ENCODE measurements at places on chromosomes 16 and 17.
A peak's percentile ranks its signal among the peaks of the same experiment; 100 is the strongest.

- no peak for DNase-seq
Observed at GRCh38 chr17:64094412-64094811, 35.5 kb downstream of the ERN1 start.

DNA sequence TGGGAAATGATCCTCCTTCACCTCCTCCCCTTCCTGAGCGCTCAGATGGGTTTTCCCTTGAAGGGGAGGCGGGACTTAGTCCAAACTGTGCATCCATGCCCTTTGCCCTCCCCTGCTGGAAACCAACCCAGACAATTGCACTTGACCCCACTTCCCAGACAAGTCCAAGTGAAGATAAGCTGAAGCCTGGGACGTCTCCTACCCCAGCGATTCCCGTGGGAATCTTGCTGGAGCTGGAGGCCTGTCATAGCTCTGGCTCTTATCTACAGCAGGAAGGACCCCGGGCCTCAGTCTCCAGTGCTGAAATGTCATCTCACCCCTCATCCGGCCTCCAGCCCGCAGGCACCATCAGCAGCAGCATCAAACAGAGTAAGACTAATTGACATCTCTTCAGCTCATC, 6.5 kb upstream of the NGFR start:
- no peak for DNase-seq

GRCh38 chr17:77107506-77108433, 33.0 kb upstream of the SEC14L1 start:
- peak; percentile 44 for DNase-seq

GRCh38 chr16:85667261-85667660, 21.5 kb downstream of the GINS2 start:
- no peak for DNase-seq

DNA sequence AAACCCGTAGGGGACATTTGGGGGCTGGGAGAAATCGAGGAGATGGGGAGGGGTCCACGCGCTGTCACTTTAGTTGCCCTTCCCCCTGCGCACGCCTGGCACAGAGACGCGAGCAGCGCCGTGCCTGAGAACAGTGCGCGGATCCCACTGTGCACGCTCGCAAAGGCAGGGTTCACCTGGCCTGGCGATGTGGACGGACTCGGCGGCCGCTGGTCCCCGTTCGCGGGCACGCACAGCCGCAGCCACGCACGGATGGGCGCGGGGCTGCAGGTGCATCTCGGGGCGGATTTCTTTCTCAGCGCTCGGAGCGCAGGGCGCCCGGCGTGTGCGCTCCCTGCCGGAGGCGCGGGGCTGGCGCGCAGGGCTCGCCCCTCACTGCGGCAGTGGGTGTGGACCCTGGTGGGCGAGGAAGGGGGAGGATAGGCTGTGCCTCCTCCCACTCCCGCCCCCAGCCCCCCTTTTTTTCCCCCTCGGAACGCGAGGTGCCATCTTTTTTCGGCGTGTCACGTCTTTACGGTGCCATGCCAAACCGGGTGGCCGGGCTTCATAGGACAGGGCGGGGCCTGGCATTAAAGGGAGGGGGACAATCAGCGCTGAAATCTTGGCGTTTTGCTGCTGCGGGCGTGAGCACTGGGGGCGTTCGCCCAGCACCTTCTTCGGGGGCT, 1.1 kb downstream of the MAPT start:
- DNase-seq, result peak; percentile 2

- DNase-seq, result no peak
Observed at GRCh38 chr17:34260861-34261260, 5.8 kb downstream of the CCL2 start.

DNA sequence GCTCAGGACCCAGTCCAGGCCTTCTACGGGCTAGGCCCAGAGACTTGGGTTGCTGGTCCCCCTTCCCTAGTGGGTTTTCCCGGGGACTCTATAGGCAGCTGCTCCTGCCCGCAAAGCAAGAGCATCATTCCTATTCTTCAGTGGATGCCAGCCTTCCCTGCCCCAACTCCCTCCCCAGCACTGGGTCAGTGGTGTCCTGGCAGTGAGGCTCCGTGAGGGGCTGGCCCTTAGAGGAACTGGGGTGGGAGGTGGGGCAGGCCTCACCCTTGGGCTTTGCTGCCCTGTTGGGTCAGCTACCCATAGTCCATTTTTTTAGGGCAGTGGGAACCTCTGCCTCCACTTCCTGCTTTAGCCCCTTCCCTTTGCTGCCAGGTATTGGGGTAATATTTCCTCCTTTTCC, 7.9 kb upstream of the PLEKHG4 start:
- DNase-seq, result no peak

DNA sequence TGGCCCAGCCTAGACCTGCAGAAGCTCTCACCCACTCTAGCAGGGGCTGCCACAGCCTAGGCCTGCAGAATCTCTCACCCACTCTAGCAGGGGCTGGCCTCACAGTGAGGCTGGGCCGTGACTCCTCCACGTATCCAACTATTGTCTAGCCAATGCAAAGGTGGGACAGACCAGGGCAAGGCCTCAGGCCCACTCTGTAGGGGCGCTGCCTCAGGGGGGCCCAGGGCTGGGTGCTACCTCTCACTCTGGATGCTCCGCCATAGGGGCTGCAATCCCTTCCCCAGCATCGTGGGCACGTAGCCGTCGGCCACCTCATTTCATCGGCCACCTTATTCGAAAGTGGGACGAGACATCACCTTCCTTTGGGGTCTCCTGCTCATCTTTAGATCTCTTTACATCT, 51.7 kb downstream of the RPH3AL start:
- DNase-seq, result no peak

GRCh38 chr17:48016112-48016511, 21.5 kb downstream of the COPZ2 start:
- DNase-seq, result no peak

DNA sequence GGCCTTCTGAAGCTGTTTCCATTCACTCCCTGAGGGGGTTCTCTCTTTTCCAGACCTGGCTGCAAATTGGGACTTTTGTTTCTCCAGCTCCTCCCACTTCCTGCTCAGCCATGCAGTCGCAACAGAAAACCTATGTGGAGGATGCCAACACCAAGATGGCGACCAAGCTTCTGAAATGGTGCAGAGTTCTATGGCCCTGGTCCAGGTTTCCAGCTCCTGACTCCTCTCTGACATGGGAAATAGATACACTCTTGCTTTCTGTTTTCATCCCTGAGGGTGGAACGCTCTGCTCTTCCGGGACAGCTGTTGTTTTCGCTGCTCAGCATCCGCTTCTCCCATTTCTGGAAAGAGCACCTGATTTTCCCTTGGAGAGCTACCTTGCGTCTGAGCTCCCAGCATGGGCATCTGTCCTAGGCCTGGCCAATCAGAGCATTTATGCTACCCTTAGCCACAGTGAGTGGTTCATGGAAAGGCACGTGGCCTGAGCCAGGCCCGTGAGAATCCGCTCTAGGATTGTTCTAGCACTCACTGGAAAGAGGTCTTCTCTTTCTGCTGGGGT, 8.1 kb downstream of the GPRC5B start:
- no peak for DNase-seq

DNA sequence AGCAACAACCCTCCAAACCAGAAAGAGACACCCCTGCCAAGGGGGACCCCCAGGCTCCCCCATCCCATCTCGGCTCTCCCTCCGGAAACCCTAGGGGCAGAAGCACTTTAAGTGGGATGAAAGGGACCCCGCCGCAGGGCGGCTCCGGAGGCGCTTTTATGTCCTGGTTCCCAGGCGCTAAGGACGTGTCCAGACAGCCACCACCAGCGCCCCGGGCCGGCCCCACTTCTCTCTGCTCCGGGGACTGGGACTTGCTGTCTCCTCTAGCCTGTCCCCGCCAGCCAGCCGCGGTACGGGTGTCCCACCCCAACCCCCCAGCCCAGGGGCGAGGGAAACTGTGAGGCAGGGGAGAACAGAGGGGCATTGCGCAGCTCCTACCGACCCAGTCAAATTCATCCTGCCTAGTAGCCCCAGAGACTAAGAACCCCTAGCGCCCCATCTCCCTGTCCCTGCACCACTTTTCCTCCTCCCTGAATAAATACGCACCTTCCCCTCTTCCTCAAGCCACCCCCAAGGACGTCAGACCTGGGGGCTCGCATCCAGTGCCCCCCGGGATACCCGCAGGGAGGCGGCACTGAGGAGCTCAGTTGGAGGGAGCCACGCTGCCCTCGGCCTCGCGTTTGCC, 4.1 kb downstream of the SP6 start:
- DNase-seq, result no peak

GRCh38 chr17:83026311-83026811, 53.0 kb upstream of the METRNL start:
- no peak for DNase-seq

- DNase-seq, result no peak
Observed at GRCh38 chr17:70859829-70860228, 690.5 kb downstream of the KCNJ2 start.

DNA sequence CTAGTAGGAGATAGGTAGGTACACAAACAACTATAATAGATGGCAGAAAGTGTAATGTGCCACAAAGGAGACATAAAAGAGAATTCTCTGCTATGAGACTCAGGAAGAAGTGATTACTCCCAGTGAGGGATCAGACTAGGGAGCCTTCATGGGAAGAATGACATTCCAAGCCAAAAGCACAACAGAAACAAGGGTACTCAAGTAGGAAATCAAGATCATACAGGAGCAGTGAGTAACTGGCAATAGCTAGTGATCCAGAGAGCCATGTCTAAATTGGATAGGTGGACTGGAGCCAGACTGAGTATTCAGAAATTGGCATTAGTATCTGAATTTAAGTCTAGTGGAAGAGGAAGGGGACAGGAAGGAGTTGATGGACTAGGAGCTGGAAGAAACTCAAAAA, 10.7 kb downstream of the RFFL start:
- no peak for DNase-seq

DNA sequence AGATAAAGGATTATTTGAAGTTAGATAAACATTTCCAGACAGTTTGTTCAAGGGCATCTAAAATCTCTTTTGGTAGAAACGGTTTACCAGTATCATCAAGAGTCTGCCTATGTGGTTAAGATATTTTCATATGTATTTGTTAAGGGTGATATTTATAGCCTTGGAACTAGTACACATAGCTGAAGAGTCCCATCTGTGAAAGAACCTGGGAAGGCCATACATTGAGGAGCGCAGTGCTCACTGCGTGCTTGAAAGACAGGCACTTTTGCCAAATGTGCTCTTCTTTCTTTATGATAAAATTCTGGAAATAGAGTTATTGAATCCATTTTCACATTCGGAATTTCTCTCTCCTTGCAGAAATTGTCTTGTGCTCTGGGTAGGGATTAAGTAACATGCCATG, 7.7 kb downstream of the IGSF6 start:
- DNase-seq, result no peak

DNA sequence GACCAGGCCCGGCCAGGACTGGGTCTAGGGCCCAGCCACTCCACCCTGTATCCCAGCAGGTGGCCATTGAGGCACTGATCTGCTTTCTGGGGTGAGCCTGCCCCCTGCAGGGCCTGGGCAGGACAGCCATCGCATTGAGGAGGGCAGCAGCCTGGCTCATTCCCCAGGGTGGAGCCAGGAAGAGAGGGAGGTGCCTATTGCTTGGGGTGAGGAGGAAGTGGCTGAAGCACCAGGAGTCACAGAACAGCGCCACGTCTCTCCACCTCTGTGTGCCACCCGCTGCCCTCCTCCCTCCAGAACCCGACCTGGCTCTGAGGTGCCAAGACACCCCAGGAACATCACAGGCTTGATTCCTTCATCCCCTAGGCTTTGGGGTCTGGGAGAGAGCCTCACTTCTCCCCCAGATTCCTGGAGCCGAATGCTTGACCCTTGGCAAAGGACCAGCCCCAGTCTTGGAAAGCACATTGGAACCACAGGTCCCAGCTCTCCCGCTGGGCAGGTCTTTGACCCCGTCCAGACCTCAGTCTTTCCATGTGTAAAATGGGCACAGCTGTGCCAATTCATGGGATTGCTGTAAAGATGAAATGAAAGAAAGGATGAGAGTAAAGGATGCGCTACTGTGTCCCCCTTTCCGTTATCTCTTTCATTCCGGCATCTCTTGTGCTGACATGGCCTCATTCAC, 7.2 kb upstream of the KRT36 start:
- DNase-seq, result peak; percentile 53

GRCh38 chr16:48892893-48893292, 282.9 kb upstream of the N4BP1 start:
- DNase-seq, result no peak

DNA sequence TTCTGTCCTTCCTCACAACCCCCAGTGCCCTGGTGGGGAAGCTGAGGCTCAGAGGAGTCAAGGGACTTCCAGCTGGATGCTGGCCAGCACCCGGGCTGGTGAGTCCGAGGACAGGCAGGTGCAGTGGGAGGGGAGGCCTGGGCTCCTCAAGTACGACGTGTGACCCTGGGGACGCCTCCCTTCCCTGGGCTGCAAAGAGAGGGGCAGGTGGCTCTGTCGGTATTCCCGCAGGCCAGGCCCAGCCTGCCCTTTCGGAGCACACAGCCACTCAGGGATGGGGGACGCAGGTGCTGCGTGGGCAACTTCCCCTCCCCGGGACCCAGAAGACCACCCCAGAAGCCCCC, 33.1 kb upstream of the PVALEF start:
- no peak for DNase-seq

DNA sequence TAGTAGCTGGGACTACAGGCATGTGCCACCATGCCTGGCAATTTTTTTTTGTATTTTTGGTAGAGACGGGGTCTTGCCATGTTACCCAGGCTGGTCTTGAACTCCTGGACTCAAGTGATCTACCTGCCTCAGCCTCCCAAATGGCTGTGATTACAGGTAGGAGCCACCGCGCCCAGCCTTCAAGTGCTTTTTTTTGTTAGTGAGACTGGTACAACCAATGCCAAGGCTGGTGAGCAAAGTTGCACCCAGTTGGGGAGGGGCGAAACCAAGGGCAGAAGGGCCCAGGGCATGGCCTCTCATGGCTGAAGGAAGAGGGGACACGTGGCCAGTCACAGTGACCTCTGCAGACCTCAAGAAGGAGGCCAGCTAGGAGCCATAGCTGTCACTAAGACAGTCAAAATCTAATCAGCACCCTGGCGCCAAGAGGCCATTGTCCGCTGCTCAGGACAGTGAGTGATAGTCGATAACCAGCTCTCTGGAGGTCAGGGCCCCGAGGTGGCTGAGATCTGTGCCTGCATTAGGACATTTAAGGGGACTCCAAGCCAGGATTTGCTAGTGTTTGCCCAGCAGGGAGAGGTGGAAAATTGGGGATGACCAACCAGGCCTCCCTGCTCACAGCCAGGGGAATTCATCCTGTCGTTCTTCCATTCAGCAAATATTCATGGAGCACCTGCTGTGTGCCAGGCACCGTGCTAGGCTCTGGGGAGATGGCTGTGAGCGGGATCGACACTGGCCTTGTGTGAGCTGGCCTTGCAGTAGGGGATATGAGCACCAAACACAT, 10.2 kb downstream of the IL4R start:
- no peak for DNase-seq

DNA sequence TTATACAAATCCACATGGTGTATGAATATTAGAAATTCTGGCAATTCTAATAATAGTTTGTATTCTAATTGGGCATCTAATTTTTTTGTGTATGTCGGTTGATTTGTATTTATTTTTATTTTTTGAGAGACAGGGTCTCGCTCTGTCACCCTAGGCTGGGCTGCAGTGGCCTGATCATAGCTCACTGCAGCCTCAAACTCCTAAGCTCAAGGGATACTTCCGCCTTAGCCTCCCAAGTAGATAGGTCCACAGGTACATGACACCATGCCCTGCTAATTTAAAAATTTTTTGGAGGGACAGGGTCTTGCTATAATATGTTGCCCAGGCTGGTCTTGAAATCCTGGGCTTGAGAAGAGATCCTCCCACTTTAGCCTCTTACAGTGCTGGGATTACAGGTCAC, 104.6 kb downstream of the TRIM37 start:
- DNase-seq, result no peak
